AG09309 (cell line): ENCODE measurements at places on chromosomes 12 and 14.

GRCh38 chr12:2256915-2257314, 204.1 kb downstream of the CACNA1C start:
- DNase-seq = no peak

DNA sequence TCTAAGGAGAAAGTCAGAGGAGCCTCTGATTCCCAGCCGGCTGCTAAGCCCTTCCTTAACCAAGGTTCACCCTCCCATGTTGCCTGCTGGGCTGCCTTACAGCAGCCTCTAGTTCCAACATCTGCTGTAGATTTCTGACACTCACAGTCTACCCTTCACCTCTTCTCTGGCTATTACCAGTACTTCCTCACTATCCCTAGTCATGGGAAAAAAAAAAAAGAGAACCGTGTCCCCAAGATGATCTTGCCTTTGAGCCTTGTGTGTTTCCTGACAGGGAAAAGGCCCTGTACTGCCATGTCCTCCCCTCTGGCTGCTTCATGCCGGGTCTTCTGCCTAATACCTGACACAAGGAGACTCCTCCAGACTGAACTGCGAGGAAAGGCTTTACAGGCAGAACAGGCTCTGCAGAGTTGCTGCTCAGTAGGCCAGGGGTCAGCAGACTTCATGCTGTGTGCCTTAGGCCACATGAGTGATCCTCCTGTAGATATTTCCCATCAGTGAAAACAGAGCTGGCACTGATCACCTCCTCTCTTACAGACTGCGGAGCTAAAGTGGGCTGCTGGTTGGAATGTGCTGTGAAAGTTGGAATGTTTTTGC, 46.8 kb downstream of the PRKCH start:
- no peak for DNase-seq

DNA sequence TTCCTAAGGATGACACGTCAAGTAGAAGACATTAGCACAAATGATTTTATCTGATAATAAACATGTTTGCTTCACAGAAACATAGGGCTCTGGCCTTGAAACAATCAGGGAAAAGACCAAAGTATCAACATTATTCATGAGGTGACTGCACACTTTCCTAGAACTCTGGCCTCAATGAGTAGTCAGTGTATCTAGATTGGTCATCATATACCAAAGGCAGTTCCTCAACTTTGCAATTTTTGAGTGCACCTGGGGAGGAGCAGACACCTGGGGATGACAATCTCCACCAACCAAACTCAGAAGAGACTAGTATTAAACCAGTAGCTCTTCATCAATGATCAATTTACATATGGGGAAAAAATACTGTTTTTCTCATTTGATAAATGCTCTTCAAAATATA, 4.5 kb downstream of the EDDM3A start:
- no peak for DNase-seq

DNA sequence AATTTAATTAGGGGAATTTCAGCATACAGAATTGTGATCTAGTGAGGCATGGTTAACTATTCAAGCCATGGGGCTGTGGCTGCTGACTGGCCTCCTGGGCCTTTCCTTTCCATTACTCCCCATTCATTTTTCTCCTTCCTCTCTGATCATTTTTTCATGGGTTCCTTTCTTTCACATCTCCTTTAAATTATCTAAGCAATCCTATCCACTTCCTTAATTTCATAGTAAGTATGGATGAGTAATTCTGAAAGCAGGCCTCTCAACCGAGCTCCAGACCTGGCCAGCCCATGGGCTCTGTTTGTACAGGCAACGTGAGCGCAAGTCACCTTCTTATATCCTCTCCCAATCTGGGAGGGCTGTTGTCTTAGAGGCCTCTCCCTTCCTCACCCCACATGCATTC, 13.4 kb downstream of the CKAP4 start:
- no peak for DNase-seq

GRCh38 chr14:84807673-84808072, 722.3 kb upstream of the FLRT2 start:
- DNase-seq = no peak

- DNase-seq = no peak
These were observed 19.0 kb downstream of the SLC7A7 start for GRCh38 chr14:22796087-22796707.

DNA sequence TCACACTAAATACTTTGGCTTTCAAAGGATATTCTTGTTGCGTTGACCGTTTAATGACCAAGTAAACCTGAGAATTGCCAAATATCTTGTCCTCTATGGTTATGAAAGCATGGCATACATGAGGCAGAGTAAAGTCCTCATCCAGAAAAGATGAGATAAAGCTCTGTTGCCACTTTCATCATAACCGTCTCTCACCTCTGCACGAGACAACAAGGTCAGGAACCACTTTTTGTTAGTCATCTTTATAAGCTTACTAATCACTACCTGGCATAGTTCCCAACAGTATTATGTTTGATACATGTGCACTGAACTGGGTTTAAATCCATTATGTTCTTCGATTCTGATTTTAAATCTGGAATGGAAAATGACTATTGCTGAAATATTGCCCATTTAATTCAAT, 31.3 kb downstream of the PTPRB start:
- DNase-seq = no peak

GRCh38 chr14:49766839-49767238, 1.1 kb upstream of the KLHDC2 start:
- DNase-seq = no peak

DNA sequence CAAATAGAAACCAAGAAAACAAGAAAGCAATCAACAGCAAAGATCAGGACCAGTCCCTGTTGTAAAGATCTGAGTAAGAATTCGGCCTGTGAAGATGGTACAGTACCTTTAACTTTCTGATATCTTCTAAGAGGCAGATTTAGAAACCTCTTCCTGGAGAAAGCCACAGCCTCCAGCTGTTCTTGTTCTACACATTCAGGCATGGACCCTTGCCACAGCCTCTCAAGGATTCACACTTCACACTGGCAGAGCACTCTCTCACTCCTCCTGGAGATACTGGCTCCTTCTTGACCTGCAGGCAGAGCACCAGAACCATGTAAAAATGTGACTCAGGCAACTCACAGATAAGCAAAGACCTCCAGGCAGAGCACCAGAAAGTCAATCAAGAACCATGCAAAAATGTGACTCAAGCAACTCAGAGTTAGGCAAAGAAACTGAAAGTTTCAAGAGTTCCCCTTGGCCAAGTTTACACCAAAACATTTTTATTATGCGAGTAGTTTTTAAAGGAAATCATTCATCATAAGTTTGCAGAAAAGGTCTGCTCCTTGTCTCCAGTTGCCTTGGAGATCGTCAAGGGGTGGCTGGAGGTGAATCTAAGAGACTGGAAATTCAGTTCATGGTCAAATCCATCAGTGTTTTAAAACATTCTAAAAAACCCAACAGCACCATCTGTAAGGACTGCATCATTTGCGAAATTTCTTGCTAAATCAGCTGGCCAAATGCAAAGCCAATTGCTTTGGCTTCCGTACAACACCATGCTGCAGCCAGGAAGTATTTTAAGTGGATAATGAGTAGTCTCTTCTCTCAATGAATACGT, 119.3 kb upstream of the MDM1 start:
- DNase-seq = peak; percentile 78

GRCh38 chr12:77940567-77940966, 109.9 kb downstream of the NAV3 start:
- DNase-seq = no peak

DNA sequence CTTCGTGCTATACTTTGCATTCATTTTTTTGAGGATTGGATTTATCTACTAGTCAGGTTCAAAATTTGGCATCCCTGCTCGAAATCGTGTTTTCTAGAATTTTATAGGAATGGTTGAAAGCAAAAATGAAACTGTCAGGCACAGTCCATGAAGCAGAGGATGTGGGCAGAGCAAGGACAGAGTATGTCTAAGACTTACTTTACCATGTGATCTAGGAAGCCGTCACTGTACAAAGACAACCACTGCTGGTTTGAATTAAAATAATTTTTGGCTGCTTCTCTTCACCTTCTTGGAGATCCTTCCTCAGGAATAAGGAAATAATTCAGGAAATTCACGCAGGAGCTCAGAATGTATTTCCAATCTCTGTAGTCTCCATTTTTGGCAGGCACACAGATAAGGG, 31.6 kb upstream of the SGPP1 start:
- DNase-seq = peak; percentile 13

DNA sequence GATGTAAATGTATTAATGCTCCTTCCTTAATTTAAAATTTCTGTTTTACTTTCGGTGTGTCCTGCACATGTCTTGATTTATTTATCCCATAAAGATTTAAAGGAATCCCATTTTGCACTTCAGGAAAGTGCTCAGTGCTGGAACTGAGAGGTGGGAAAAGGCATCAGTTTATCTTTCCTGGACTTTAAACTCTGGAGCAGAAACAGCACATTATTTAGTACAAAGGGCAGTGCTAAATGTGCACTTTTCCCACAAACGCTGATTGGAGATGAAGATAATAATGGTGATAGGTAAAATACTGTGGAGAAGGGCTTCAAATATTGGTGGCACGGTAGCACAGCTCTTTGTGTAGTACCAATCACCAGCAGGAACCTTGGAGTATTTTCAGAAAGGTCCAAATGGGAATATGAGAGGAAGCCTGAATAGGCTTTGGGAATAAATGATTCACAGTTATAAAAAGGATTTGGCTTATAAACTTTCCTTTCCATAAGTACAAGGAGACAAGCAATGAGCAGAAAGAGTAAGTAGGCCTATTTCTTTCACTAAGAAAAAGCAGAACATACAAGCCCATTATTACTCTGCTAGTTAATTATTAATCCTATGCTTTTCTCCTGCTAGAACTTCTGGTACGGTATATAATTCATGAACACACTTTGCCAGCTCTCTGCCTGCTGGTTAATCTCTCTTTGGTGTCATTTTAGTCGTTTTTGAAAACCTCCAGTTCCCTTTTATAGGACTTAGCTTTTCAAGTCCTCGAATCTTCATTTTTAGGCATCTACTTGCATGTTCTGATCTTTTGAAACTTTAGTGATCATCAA, 58.3 kb downstream of the SLC15A5 start:
- DNase-seq = no peak

DNA sequence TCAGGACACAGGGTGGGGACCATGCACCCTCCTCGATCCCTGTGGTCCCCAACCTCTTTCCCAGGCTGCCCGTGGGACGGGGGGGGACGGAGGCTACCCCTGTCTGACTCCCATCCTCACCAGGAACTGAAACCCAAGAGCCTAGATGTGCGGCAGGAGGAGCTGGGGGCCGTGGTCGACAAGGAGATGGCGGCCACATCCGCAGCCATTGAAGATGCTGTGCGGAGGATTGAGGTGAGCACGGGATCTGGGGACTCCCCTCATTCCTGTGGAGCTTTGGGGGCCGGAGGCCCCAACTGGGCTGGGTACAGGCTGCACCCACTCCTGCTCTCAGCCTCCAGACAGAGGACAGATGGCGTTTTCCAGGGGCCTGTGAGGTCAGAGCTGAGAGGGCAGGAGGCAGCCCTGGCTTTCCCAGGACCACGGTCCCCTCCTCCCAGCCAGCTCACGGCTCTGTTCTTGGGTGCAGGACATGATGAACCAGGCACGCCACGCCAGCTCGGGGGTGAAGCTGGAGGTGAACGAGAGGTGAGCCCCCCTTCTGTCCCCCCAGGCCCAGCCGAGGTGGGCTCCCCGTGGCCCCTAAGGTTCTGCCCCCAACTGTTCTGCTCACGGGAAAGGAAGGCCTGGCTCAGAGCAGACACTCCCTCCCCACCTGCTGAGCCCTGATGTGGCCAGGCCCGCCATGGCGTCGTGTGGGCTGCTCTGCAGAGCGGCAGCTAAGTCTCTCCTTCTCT, 24.2 kb downstream of the HIP1R start:
- DNase-seq = no peak

GRCh38 chr12:116539905-116540482, 19.2 kb upstream of the MAP1LC3B2 start:
- DNase-seq = no peak

DNA sequence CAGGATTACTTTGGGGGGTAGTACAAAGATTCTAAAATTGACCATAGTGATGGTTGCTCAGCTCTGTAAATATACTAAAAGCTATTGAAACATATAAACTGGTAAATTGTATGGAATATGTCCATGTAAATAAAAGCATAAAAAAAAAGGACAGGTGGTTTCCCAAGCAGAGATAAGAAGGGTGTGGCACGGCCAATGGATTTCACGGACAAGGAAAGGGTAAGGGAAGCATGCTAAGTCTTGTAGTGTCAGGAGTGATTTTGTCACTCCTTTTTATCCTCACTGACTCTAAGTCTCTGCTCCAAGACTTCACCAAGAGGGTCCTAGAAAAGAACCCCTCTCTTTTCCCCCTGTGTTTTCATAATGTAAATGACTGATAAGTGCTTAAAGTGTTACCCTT, 229.2 kb downstream of the SPTSSA start:
- DNase-seq = no peak

- DNase-seq = no peak
These were observed 198.4 kb downstream of the NELL2 start for GRCh38 chr12:44677724-44678123.

GRCh38 chr14:67240168-67240932, 885 bp upstream of the PALS1 start:
- DNase-seq = no peak

DNA sequence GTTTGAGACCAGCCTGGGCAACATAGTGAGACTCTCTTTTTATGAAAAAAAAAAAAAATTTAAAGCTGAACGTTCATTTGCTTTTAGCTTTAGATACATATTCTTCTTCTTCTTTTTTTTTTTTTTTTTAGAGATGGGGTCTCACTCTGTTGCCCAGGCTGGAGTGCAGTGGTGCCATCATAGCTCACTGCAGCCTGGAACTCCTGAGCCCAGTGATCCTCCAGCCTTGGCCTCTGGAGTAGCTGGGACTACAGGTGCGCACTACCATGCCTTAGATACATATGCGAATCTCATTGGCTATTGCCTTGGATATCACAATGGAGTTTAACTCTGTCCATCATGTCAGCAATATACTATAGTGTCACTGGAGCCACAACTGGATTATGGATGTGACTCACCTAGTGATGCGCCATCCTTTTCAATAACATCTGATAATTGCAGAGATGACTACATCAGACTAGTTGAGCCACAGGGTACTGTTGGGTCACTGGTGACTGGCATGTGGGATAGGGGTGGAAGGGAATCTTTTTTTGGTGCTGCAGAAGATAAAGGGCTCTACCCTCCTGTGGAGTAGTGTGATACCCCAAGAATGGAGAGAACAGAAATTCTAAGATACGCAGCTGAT, 2.7 kb upstream of the ADIPOR2 start:
- no peak for DNase-seq

DNA sequence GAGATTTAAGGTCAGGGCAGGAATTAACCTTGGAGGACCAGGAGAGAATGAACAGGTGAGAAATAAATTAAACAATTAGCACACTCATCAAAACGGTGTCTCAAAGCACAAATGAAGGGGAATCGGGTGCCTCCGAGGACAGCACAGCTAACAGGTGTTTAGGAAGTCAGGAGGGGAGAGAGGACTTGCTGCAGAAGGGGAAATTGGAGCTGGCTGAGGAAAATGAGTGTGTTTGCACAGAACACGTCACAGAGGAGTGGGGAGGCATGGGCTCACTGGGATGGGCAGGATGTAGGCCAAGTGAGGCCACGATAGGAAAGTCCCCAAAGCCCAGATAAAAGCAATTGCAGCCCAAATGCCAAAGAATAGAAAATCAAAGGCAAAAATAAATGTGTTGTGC, 121.7 kb downstream of the ZNF664 start:
- no peak for DNase-seq

DNA sequence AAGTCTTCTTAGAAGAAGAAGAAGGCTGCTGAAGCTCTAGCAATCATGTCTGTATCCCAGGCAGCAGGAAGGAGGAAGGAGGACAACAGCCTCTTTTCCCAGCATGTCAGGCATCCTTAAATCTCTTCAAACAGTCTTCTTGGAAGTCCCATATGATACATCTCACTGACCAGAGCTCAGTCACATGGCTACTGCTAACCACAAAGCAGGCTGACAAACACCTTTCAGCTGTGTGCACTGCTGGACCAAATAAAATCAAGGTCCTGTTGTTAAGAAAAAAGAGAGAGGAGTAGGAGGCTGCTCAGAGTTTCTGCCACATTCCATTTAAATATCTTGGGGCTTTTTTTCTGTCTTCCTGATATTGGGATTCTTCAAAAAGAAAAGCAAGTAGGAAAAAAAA, 203.4 kb upstream of the PELI2 start:
- DNase-seq = no peak
